ENCODE measurements at places on chromosomes 7 and 10. TPM values are rescaled to one million over a fixed set of nuclear protein-coding genes. Genes with fewer than 3 reads are reported as not detected.
A peak's percentile ranks its signal among the peaks of the same experiment; 100 is the strongest.

- peaks cover 34% of the 10 kb centered on the region for H3K4me1 ChIP-seq
- no peak overlapping the region for H3K27ac ChIP-seq
- H3K4me3 ChIP-seq: no peak overlapping the region
These were observed 84.0 kb downstream of the SEMA3D start for GRCh38 chr7:85102813-85103350.

- no peak for DNase-seq
- H3K36me3 ChIP-seq: no peaks in the 10 kb centered on the region
- no peak overlapping the region for H3K4me3 ChIP-seq
- H3K27ac ChIP-seq: no peak overlapping the region
These were observed 73.9 kb downstream of the TMEM130 start for GRCh38 chr7:98795741-98796493.

DNA sequence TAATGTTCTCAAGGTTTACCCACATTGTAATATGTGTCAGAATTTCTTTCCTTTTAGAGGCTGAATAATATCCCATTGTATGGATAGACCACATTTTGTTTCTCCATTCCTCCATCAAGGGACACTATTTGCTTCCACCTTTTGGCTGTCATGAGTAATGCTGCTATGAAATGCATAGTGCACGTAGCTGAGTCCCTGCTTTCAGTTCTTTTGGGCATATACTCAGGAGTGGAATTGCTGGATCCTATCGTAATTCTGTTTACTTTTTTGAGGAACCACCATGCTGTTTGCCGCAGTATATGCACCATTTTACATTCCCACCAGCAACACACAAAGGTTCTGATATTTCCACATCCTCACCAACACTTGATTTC, 60.0 kb downstream of the PRF1 start:
- H3K4me3 ChIP-seq: no peak overlapping the region
- H3K27me3 ChIP-seq: no peaks in the 10 kb centered on the region
- H3K36me3 ChIP-seq: no peaks in the 10 kb centered on the region
- no peak overlapping the region for H3K27ac ChIP-seq
- DNase-seq: no peak

- H3K4me3 ChIP-seq: no peak overlapping the region
- H3K4me1 ChIP-seq: no peaks in the 10 kb centered on the region
- peaks cover 2% of the 10 kb centered on the region for H3K36me3 ChIP-seq
These were observed 6.5 kb upstream of the ADCY1 start for GRCh38 chr7:45567713-45568112.

- no peak overlapping the region for H3K4me3 ChIP-seq
- H3K4me1 ChIP-seq: peaks cover 11% of the 10 kb centered on the region
- H3K36me3 ChIP-seq: no peaks in the 10 kb centered on the region
- H3K27ac ChIP-seq: no peak overlapping the region
- H3K27me3 ChIP-seq: peaks cover 7% of the 10 kb centered on the region
These were observed 99.3 kb downstream of the CFAP58 start for GRCh38 chr10:104452977-104453376.

DNA sequence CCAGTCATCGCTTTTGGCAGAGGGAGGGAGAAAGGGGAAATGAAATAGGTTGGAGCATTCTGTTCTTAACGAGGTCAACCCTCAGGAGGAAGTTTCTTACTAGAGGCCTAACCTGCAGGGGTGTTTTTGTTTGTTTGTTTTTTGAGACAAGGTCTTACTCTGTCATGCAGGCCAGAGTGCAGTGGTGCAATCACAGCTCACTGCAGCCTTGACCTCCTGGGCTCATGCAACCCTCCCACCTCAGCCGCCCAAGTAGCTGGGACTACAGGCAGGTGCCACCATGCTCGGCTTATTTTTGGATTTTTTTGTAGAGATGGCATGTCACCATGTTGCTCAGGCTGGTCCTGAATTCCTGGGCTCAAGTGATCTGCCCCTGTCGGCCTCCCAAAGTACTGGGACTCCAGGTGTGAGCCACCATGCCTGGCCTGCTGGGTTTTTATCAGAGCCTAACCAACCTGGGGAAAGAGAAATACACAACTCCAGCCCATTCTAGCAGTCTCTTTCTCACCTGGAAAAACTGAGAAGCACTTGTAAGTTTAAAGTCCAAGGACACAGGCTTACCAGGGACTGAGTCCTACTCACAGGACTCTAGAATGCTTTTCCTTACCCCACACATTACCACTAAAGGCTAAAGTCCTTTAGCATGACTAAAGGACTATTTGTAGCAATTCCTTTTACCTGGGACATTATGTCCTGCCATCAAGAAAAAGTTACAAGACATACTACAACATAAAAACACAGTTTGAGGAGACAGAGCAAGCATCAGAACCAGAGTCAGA, 101.0 kb upstream of the EGFR start:
- no peaks in the 10 kb centered on the region for H3K27me3 ChIP-seq
- peaks cover 12% of the 10 kb centered on the region for H3K4me1 ChIP-seq
- H3K4me3 ChIP-seq: no peak overlapping the region
- no peaks in the 10 kb centered on the region for H3K36me3 ChIP-seq

DNA sequence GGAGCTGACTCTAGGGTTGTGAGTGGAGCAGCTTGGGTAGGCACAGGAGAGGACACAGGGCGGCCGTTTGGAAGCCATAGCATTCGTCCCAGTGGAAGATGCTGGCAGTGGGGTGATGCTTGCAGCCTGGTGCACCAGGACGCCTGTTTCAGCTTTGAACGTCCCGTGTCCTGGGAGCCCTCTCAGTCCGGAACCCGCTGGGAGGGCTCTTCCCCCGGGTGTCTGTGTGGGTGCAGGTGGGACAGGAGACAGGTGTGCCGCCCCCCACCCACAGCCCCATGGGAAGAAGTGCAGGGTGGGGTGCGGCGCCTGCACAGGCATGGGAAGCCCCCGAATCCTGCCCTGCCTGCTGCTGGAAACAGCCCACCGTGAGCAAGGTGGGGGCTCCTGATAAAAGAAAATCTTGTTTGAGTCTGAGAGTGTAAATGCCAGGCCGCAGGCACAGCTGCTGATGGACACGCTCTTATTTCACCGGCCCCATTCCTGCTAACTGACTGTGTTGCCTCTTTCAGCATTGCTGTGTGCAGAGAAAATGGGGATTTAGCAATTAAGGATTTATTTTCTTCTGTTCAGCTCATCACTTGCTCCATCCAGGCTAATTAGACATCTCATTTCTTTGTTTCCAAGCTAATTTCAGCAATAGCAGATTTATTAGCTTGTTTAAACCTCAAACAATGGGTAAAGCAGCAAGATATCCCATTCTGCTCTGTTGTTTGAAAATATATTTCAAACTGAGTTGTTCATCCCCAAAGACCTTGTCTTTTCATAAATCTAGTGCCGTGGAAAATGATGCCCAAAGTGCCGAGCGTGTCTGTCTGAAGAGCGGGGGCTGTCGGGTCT, 54.9 kb upstream of the DPYSL4 start:
- H3K27me3 ChIP-seq: peaks cover 2% of the 10 kb centered on the region
- peak; percentile 74 for DNase-seq
- H3K4me1 ChIP-seq: peaks cover 7% of the 10 kb centered on the region
- no peak overlapping the region for H3K4me3 ChIP-seq
- H3K27ac ChIP-seq: no peak overlapping the region

Gene TMEM130
- total RNA-seq: 19.3 TPM

DNA sequence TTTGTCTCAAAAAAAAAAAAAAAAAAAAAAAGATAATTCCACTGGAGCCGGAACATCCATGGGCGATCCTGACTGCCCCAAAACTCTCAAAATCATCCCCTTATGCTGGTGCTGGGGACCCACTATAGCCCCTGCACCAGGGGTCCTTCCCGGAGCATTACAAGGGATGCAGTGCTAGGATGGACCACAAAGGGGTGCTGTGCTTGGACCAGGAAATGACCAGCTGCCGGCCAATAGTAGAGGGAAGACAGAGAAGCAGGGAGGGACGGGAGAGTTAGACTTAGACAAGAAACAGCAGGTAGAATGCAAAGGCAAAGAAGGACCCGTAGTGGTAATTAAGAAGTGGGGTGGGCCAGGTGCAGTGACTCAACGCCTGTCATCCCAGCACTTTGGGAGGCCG, 40.5 kb downstream of the RCC1L start:
- H3K4me3 ChIP-seq: no peak overlapping the region
- no peaks in the 10 kb centered on the region for H3K27me3 ChIP-seq
- H3K27ac ChIP-seq: no peak overlapping the region
- no peak for DNase-seq
- peaks cover 4% of the 10 kb centered on the region for H3K36me3 ChIP-seq

Gene KAT6B
- total RNA-seq: 20.8 TPM

DNA sequence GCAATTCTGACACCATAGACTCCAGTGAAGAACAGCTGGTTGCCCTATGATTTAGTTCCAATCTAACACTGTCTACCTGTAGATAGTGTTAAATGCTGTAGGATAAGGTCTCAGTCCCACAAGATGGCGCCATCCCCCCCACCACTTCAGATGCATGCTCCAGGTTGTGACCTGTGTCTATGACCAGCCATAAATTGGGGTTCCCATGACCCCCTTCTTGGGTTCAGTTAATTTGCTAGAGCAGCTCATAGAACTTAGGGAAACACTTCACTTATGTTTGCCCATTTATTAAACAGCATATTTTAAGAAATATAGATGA, 13.1 kb downstream of the CCSER2 start:
- no peaks in the 10 kb centered on the region for H3K27me3 ChIP-seq
- no peak overlapping the region for H3K4me3 ChIP-seq
- DNase-seq: no peak
- no peak overlapping the region for H3K27ac ChIP-seq

Gene ANK3
- 37.4 TPM for total RNA-seq

GRCh38 chr10:35585356-35585755, 19.8 kb upstream of the GJD4 start:
- H3K27ac ChIP-seq: no peak overlapping the region
- DNase-seq: no peak
- H3K36me3 ChIP-seq: peaks cover 1% of the 10 kb centered on the region
- no peaks in the 10 kb centered on the region for H3K27me3 ChIP-seq

DNA sequence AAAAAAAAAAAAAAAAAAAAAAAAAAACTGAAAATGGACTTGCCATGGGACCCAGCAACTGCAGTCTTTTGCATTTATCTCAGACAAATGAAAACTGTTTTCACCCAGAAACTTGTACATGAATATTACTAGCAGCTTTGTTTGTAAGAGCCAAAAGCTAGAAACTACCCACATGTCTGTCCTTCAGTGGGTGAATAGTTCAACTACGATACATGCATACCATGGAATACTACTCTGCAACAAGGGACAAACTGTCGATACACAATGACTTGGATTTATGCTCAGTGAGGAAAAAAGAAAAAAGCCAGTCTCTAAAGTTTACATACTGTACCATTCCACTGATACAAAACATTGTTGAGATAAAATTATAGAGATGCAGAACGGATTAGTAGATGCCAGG, 195.6 kb downstream of the KIAA1217 start:
- no peak for DNase-seq
- peaks cover 3% of the 10 kb centered on the region for H3K4me1 ChIP-seq
- peaks cover 4% of the 10 kb centered on the region for H3K27me3 ChIP-seq
- H3K36me3 ChIP-seq: no peaks in the 10 kb centered on the region

- H3K4me3 ChIP-seq: no peak overlapping the region
- no peaks in the 10 kb centered on the region for H3K27me3 ChIP-seq
- no peak overlapping the region for H3K27ac ChIP-seq
- DNase-seq: no peak
- H3K4me1 ChIP-seq: peaks cover 52% of the 10 kb centered on the region
These were observed 9.5 kb upstream of the BTBD16 start for GRCh38 chr10:122261584-122261983.

Gene PTPN20
- not detected for total RNA-seq

DNA sequence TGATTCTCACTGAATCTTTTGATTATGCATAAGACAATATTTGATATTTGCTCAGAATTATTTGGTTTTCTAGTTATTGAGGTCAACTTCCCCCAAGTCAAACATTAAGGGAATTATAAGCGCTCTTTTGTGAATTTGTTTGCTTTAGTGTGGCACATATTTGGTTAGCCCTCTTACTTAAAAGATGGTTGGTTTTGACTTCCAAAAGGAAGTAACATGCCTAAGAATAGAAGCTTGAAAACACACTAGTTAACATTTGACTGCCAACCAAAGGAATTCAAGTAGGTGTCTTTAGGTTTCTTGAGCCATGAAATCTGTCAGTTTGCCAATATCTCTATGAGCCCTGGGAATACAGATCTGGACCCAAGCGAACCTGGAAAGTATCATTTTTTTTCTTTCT, 24.9 kb downstream of the STEAP4 start:
- no peaks in the 10 kb centered on the region for H3K27me3 ChIP-seq
- H3K4me3 ChIP-seq: no peak overlapping the region
- no peak overlapping the region for H3K27ac ChIP-seq
- no peaks in the 10 kb centered on the region for H3K36me3 ChIP-seq
- no peak for DNase-seq
- H3K4me1 ChIP-seq: no peaks in the 10 kb centered on the region

GRCh38 chr7:131068604-131069021, 259.1 kb upstream of the MKLN1 start:
- H3K4me1 ChIP-seq: peaks cover 18% of the 10 kb centered on the region
- H3K4me3 ChIP-seq: no peak overlapping the region
- no peak for DNase-seq
- no peak overlapping the region for H3K27ac ChIP-seq
- peaks cover 2% of the 10 kb centered on the region for H3K36me3 ChIP-seq
- no peaks in the 10 kb centered on the region for H3K27me3 ChIP-seq

DNA sequence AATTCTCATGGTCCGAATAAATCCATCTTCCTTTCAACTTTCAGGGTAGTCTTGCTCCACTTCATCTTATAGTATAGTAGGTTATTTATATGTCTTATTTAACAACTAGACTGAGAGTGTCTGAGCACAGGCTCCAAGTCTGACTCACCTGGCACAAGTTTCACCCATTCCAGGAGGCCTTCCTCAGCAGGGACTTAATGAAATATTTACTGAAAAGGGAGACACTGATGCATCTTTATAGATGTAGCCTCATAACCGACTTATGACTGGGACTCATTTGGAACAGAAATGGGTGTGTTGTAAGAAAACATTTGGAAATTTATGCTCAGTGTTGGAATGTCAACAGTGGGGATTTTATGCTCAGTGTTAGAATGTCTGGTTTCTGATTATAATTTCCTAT, 59.9 kb downstream of the CH25H start:
- H3K4me1 ChIP-seq: peaks cover 2% of the 10 kb centered on the region
- no peak overlapping the region for H3K27ac ChIP-seq
- H3K4me3 ChIP-seq: no peak overlapping the region
- no peak for DNase-seq
- H3K36me3 ChIP-seq: peaks cover 2% of the 10 kb centered on the region
- H3K27me3 ChIP-seq: peaks cover 24% of the 10 kb centered on the region

Gene IFIT1B
- not detected for total RNA-seq

- H3K27me3 ChIP-seq: no peaks in the 10 kb centered on the region
- no peak for DNase-seq
- peak overlapping the region; percentile 68 for H3K27ac ChIP-seq
- H3K4me3 ChIP-seq: no peak overlapping the region
- no peaks in the 10 kb centered on the region for H3K36me3 ChIP-seq
These were observed 750.7 kb downstream of the MAGI2 start for GRCh38 chr7:78702770-78703169.

Gene MUC12
- not detected for total RNA-seq

GRCh38 chr7:47389171-47389922, 192.6 kb downstream of the TNS3 start:
- peaks cover 60% of the 10 kb centered on the region for H3K36me3 ChIP-seq
- no peaks in the 10 kb centered on the region for H3K27me3 ChIP-seq
- DNase-seq: no peak
- H3K27ac ChIP-seq: peak overlapping the region; percentile 61
- peaks cover 28% of the 10 kb centered on the region for H3K4me1 ChIP-seq
- H3K4me3 ChIP-seq: no peak overlapping the region

GRCh38 chr7:73850781-73851207, 8.5 kb upstream of the METTL27 start:
- DNase-seq: no peak
- H3K36me3 ChIP-seq: no peaks in the 10 kb centered on the region
- peaks cover 41% of the 10 kb centered on the region for H3K4me1 ChIP-seq
- peak overlapping the region; percentile 99 for H3K27ac ChIP-seq
- H3K27me3 ChIP-seq: no peaks in the 10 kb centered on the region
- H3K4me3 ChIP-seq: no peak overlapping the region

- peaks cover 6% of the 10 kb centered on the region for H3K4me1 ChIP-seq
- DNase-seq: no peak
- H3K27me3 ChIP-seq: peaks cover 2% of the 10 kb centered on the region
- H3K4me3 ChIP-seq: no peak overlapping the region
- H3K27ac ChIP-seq: no peak overlapping the region
These were observed 5.1 kb upstream of the SP4 start for GRCh38 chr7:21422751-21423150.
